ENCODE measurements at places on chromosomes 2 and 18.

- no peak for DNase-seq
Measured at GRCh38 chr18:74631212-74631611, 33.5 kb downstream of the ZNF407 start.

- DNase-seq, result peak; percentile 59
Measured at GRCh38 chr2:206799083-206799482, 33.7 kb downstream of the FASTKD2 start.

- DNase-seq, result no peak
Measured at GRCh38 chr18:2573408-2573807, 2.1 kb downstream of the NDC80 start.

- DNase-seq, result no peak
Measured at GRCh38 chr18:26888259-26888658, 22.8 kb upstream of the AQP4 start.
